ENCODE measurements at places on chromosomes 5 and 9.

DNA sequence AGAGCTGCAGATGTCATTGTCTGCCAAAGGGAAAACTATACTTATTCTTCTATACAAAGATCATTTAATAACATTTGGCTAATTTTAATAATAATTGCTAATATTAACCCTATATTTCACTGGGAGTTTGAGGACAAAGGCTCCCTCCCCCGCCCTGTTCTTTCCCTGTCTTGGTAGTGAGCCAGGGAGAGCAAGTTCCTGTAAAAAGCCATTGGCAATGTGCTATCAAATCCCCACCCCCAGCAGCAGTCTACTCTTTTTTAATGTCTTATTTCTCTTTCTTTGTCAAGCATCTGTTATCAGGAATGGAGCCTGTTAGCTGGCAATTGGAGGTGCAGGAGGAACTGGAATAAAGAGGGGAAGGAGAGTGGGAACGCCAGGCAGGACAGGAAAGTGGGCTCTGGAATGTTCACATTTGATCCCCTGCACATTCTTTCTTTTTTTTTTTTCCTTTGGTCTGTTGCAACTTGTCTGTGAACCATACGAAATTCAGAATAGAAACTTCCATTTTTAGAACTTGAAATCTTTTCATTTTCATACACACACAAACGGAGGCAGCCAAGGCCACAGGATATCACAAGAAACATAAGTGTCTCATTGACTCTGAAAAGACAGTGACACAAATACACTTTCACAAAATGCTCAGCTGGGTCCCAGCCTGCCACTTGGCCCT lies 664.8 kb upstream of the ZNF608 start:
- H3K27me3 ChIP-seq, result no peaks in the 10 kb centered on the region
- DNase-seq, result no peak
- no peaks in the 10 kb centered on the region for H3K36me3 ChIP-seq
- peak overlapping the region; percentile 0 for H3K27ac ChIP-seq
- no peak overlapping the region for H3K4me3 ChIP-seq

DNA sequence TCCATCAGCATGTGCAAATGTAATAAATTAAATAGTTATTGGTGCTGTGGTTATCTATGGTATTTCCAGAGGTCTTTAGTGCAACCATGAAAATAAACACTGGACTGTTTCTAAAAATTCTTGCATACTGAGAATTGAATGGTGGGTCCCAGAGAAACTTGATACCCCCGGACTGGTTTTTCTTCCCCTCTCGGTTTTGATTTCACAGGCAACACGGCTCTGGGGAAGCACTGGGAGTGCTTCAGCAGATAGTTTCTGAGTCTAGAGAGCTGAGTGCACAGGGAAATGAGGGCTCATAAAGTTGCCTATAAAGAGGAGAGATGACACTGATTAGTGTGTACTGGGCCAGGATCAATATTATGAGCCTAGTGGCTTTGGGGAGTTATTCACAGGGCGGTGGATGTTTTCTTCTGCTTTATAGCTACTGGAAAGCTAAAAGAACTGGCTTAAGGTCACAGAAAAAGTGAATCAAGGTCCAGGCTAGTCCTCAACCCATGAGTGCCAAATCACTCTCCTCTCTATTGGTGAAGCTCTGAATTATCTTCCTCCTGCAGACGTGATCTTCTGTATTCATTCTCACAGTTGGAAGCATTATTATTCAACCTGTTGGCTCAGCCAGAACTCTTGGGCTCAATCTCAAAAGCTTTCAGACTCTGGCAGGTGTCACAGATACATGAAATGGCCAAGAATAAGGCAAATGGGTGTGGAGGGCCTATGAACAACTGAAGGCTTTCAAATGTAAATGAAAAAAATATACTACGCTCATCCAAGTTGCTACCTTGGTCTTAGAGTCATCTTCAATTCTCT lies 170.2 kb upstream of the HMHB1 start:
- H3K36me3 ChIP-seq, result no peaks in the 10 kb centered on the region
- no peak overlapping the region for H3K27ac ChIP-seq
- H3K4me3 ChIP-seq, result no peak overlapping the region

GRCh38 chr9:2134391-2134790 lies 119.2 kb downstream of the SMARCA2 start:
- H3K4me3 ChIP-seq, result no peak overlapping the region
- H3K36me3 ChIP-seq, result peaks cover 15% of the 10 kb centered on the region
- DNase-seq, result no peak
- no peaks in the 10 kb centered on the region for H3K27me3 ChIP-seq

DNA sequence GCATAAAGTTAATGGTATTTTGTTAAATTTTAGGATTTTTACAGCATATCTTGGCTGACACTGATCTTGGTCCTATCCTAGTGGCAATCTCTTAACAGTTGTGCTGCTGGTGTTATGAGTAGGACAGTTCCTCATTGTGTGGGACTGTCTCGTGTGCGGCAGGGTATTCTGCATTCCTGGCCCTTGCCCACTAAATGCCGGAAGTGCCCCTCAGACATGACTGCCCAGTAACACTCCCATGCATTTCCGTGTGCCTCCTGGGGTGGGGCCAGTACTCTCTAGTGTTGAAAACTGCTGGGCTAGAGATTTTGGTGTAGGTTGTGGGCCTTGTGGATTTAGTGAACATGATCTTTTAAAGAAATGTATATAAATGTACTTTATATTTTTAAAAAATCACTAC lies 227.1 kb upstream of the DMRT1 start:
- H3K4me3 ChIP-seq, result no peak overlapping the region
- no peaks in the 10 kb centered on the region for H3K27me3 ChIP-seq
- no peak for DNase-seq
- H3K27ac ChIP-seq, result peak overlapping the region; percentile 7
- H3K36me3 ChIP-seq, result no peaks in the 10 kb centered on the region

GRCh38 chr5:13773649-13774048 lies 170.8 kb downstream of the DNAH5 start:
- no peaks in the 10 kb centered on the region for H3K4me1 ChIP-seq
- no peak for DNase-seq
- H3K27ac ChIP-seq, result no peak overlapping the region
- no peaks in the 10 kb centered on the region for H3K36me3 ChIP-seq
- no peak overlapping the region for H3K4me3 ChIP-seq

DNA sequence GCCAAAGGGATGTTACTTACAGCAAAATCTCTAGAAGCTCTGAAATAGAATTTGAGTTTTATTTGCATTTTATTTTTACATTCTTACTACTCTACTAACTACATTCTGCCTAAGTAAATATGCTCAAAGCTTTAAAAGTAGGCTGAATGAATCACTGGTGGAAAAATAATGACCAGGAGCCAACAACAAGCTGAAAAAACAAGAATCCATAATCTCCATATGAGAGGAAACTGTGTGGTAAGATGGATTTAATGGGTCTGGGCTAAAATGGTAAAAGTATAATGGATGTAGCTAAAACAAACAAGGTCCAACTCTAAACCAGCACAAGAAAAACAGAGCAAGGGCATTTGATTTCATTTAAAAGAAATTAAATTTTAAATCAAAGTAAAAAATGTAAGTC lies 525.8 kb upstream of the FTMT start:
- H3K36me3 ChIP-seq, result no peaks in the 10 kb centered on the region
- H3K27ac ChIP-seq, result no peak overlapping the region
- H3K27me3 ChIP-seq, result no peaks in the 10 kb centered on the region
- H3K4me1 ChIP-seq, result no peaks in the 10 kb centered on the region

- H3K36me3 ChIP-seq, result no peaks in the 10 kb centered on the region
- DNase-seq, result no peak
- H3K4me3 ChIP-seq, result no peak overlapping the region
- no peaks in the 10 kb centered on the region for H3K4me1 ChIP-seq
These were observed 10.5 kb downstream of the TAL2 start for GRCh38 chr9:105672711-105673234.

DNA sequence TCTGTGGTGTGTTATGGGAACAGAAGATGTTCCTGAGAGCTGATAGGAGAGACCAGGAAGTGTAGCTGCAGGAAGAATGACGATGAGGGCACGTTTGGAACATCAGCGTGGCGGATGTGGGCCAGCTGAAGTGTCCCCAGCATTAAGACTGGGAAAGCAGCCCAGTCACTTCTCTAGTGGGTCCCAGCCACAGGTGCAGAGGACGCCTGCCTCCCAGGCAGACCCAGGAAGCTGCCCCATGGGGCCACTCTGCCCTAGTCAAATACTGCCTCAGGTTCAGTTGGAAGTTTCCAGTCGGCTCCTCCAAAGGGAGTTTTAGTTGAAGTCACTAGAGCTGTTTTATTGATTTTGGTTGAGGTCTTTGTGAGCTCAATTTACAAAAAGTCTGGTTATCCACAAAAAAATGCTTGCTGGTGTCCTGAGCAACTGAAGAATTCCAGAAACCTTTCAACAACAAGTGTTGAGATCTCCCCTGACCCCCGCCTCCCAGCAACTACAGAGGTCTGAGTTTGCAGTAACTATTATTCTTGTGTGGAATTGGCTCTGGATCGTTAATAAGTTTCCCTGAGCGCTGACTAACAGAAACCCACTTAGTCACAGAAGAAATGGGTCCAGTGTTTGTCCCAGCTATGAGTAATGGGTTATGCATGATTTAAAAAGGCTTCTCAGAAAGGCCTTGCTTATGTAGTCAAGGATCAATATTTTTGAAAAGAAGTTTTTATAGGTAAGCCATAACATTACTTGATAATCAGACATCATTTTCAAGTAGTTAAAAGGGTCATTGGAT lies 294.1 kb downstream of the FANCC start:
- H3K4me3 ChIP-seq, result no peak overlapping the region
- no peaks in the 10 kb centered on the region for H3K27me3 ChIP-seq
- no peak for DNase-seq
- H3K36me3 ChIP-seq, result peaks cover 24% of the 10 kb centered on the region

DNA sequence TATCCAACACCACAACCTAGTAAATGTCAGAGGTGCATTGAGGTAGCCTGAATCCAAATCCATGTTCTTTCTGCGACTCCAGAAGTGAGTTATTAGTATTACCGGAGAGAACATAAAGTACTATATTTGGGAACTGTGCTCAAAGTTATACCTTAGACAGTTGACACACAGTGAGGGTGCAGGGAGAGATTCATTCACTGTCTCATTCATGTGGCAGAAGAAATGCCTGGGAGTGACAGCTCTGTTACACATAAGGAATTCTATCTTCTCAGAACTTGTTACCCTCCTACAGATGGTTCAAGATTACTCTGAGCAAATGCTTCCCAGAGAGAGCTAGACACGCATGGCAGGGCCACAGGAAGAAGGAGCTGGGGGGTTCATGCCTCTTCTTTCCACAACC lies 103.0 kb downstream of the ATP10B start:
- H3K27ac ChIP-seq, result no peak overlapping the region
- no peak for DNase-seq
- no peak overlapping the region for H3K4me3 ChIP-seq

- no peak overlapping the region for H3K4me3 ChIP-seq
- no peaks in the 10 kb centered on the region for H3K36me3 ChIP-seq
- H3K4me1 ChIP-seq, result peaks cover 13% of the 10 kb centered on the region
- no peaks in the 10 kb centered on the region for H3K27me3 ChIP-seq
These were observed 47.1 kb upstream of the SIMC1 start for GRCh38 chr5:176190886-176191755.

DNA sequence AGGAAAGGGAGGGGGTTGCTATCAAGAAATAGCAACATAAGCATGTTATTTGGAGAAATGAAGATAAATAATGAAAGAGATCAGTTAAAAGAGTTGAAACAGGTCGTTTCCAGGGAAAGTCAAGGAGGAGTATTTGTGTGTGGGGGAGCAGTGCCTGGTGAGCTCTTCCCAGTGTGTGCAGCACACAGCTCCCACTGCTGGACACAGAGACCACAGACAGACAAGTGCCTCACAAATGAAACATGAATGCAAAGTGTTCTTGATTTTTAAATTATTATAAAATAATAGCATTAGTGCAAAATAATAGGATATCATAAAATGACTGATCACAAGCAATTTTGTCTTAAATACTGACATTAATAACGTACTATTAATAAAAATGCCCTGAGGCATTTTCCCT lies 40.8 kb downstream of the LIFR start:
- no peaks in the 10 kb centered on the region for H3K4me1 ChIP-seq
- no peak for DNase-seq
- H3K36me3 ChIP-seq, result no peaks in the 10 kb centered on the region
- no peak overlapping the region for H3K4me3 ChIP-seq

GRCh38 chr5:158565017-158565789 lies 534.5 kb downstream of the EBF1 start:
- peaks cover 3% of the 10 kb centered on the region for H3K4me1 ChIP-seq
- H3K27me3 ChIP-seq, result no peaks in the 10 kb centered on the region
- no peaks in the 10 kb centered on the region for H3K36me3 ChIP-seq
- H3K4me3 ChIP-seq, result no peak overlapping the region

- no peaks in the 10 kb centered on the region for H3K36me3 ChIP-seq
- no peak for DNase-seq
- no peak overlapping the region for H3K4me3 ChIP-seq
- H3K4me1 ChIP-seq, result no peaks in the 10 kb centered on the region
- no peaks in the 10 kb centered on the region for H3K27me3 ChIP-seq
These were observed 75.9 kb upstream of the SELENOP start for GRCh38 chr5:42887575-42887974.

- no peak for DNase-seq
- no peaks in the 10 kb centered on the region for H3K27me3 ChIP-seq
- no peak overlapping the region for H3K4me3 ChIP-seq
- H3K36me3 ChIP-seq, result no peaks in the 10 kb centered on the region
- H3K4me1 ChIP-seq, result no peaks in the 10 kb centered on the region
These were observed 247.2 kb upstream of the EFNA5 start for GRCh38 chr5:107917983-107918382.

GRCh38 chr9:16405421-16405820 lies 465.0 kb downstream of the BNC2 start:
- H3K36me3 ChIP-seq, result no peaks in the 10 kb centered on the region
- no peak overlapping the region for H3K27ac ChIP-seq
- DNase-seq, result no peak

GRCh38 chr9:114488398-114489129 lies 16.7 kb downstream of the WHRN start:
- peaks cover 4% of the 10 kb centered on the region for H3K4me1 ChIP-seq
- H3K4me3 ChIP-seq, result no peak overlapping the region
- H3K27me3 ChIP-seq, result no peaks in the 10 kb centered on the region
- H3K27ac ChIP-seq, result no peak overlapping the region
- DNase-seq, result no peak
- H3K36me3 ChIP-seq, result no peaks in the 10 kb centered on the region

DNA sequence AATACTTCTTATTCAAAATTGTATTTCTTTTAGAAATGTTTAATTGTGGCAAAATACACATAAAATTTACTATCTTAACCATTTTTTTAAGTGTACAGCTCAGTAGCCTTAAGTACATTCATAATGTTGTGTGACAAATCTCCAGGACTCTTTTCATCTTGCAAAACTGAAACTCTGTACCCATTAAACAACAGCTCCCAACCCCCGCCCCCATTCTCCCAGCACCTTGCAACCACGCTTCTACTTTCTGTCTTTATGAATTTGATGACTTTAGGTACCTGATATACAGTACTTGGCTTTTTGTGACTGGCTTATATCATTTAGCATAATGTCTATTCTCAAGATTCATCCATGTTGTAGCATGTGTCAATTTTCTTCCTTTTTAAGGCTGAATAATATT lies 2.8 kb upstream of the IL5 start:
- H3K27ac ChIP-seq, result no peak overlapping the region
- DNase-seq, result no peak
- no peaks in the 10 kb centered on the region for H3K36me3 ChIP-seq

- DNase-seq, result no peak
- peak overlapping the region; percentile 64 for H3K27ac ChIP-seq
- no peaks in the 10 kb centered on the region for H3K27me3 ChIP-seq
- H3K4me1 ChIP-seq, result peaks cover 8% of the 10 kb centered on the region
These were observed 16.5 kb downstream of the F2RL2 start for GRCh38 chr5:76606701-76607100.

- no peak for DNase-seq
- H3K27me3 ChIP-seq, result no peaks in the 10 kb centered on the region
- no peak overlapping the region for H3K27ac ChIP-seq
These were observed 435.5 kb downstream of the CAAP1 start for GRCh38 chr9:26457151-26457550.

Measured in spleen (tissue), 13 donors.